ENCODE measurements at places on chromosomes 5 and 9. TPM values are rescaled to one million over a fixed set of nuclear protein-coding genes. Genes with fewer than 3 reads are reported as not detected.

GRCh38 chr9:131330814-131331600, 41.5 kb downstream of the PLPP7 start:
- peak; percentile 45 for DNase-seq

GRCh38 chr5:60972231-60972630, 27.2 kb downstream of the NDUFAF2 start:
- no peak for DNase-seq

Gene DMRT3
- total RNA-seq: 0.40 TPM

- no peak for DNase-seq
These were observed 14.4 kb downstream of the HNRNPK start for GRCh38 chr9:83965350-83966208.

Gene GFI1B
- total RNA-seq: not detected

- DNase-seq: no peak
These were observed 133.4 kb downstream of the UGCG start for GRCh38 chr9:112029921-112030444.

DNA sequence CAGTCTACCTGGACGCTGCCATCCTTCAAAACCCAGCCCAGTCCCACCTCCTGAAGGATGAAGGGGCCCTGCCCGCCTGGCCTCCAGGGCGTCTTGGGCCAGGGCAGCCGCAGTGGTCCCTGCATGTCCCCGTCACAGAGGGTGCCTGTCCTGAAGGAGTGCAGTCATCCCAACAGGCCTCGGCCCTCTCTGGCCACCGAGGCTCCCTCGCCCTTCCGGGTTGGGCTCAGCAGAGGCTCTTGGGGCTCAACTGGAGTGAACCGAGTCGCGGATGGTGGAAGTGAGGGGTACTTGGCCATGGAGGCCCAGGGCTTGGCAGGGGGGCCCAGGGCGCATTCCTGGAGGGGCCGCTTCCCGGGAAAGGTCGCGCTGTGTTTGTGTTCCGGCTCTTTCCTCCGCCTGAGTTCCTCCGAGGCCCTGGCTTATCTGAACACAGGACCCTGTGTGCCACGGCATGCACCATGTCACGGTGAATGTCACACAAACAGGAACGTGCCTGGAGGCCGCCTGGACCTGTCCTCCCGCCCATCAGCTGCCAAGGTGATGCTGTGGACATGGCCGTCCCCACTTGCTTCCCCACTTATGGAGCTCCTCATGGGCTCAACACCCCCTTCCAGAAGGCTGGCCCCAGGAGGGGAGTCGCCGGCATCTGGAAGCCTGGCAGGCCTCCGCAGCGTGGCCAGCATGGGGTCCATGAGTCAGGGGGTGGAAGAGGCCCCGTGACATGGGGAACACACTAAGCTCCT, 25.7 kb upstream of the OBP2B start:
- no peak for DNase-seq

DNA sequence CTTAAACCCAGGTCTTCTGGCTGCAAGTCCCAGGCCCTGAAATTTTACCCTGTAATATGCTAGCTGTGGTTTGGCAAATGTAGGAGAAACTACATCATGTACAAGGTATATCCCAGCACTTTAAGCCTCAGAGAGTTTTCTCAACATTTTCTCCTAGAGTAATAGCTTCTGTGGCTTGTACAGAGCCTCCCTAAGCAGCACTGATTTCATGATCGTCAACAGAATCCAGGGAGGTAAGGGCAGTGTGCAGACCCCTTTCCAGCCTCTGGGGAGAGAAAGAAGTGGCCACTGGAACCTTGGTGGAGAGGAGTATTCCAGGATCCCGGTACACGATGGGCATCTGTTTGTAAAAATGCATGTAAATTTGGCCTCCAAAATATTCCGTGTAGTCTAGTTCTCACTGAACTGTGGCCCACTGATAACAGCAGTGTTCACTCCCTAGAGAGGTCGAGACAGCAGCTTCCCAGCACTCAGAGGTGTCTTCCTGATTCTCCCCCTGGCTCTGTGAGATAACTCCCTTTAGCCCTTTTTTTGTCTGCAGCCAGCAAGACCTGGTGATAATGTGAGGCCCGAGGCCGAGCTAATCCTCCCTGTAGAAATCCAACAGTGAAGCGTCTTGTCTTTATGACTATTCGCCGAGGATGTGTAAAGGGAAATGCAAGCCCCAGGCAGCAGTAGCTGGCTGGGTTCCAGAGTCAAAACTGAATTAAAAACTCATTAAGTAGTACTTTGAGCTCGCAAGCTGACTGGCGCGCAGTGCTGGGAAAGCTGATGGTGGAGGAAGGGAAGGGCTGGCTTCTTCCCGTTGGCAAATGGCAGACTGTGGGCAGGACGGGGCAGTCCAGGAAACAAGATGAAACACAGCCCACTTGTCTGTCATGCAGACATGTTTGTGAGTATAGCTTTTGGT, 59.0 kb downstream of the MAP1B start:
- peak; percentile 74 for DNase-seq

GRCh38 chr9:91191411-91192380, 170.0 kb downstream of the AUH start:
- DNase-seq: no peak

DNA sequence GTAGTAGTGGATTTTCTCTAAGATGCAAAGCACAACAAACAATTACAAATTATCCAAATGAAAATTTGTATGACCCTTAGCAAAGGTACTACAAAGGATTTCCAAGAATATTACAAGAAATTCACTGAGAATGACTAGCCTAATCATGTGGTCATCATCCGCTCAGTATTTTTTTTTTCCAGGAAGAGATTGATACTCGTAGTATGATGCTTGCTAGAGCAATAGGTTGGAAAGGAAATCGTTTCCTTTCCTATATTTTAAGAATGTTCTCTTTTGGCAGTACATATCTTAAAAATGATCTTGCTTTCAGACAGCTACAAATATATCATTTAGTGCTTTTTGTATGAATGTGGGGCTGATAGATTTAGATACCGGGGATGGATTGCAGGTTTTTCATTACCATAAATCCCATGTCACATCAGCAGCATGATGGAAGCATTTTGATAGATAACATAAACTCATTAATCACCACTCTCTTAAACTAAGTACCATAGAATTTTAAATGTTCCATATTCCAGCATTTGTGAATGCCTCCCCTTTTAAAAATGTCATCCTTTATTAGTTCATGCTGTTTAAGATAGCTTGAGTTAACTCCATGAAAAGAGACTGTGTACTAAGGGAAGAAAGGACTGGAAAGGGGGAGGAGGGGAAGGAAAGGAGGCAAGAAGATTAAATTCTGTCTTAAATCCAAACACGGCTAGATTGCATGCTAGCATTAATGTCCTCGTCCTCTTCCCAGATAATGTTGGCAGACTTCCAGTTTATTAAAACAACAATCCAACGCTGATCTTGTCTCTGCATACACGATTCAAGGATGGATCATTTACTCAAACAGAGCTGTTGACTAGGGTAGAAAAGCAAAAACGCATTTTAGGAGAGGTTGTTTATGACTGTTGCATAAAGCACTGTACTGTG, 311.7 kb upstream of the ZNF608 start:
- DNase-seq: no peak

GRCh38 chr9:128394379-128395168, 23.4 kb downstream of the URM1 start:
- DNase-seq: no peak

DNA sequence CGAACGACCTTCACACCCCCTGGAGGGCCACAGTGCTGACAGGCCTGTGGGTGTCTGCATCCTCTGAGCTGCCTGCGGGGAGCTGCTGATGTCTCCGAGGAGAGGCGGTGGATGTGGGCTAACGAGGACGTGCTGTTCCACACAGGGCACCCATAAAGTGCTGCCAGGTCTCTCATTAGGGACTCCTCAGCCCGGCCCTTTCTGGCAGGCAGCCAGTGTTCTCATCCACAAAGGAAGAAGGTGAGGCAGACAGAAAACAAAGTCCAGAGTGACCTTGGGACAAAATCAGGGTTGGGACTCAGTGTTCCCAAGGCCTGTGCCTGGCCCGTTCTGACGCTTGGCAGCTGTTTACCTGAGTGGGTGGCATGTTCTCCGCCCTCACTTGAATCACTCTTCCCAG, 29.3 kb downstream of the CARTPT start:
- DNase-seq: no peak

DNA sequence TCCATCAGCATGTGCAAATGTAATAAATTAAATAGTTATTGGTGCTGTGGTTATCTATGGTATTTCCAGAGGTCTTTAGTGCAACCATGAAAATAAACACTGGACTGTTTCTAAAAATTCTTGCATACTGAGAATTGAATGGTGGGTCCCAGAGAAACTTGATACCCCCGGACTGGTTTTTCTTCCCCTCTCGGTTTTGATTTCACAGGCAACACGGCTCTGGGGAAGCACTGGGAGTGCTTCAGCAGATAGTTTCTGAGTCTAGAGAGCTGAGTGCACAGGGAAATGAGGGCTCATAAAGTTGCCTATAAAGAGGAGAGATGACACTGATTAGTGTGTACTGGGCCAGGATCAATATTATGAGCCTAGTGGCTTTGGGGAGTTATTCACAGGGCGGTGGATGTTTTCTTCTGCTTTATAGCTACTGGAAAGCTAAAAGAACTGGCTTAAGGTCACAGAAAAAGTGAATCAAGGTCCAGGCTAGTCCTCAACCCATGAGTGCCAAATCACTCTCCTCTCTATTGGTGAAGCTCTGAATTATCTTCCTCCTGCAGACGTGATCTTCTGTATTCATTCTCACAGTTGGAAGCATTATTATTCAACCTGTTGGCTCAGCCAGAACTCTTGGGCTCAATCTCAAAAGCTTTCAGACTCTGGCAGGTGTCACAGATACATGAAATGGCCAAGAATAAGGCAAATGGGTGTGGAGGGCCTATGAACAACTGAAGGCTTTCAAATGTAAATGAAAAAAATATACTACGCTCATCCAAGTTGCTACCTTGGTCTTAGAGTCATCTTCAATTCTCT, 170.2 kb upstream of the HMHB1 start:
- DNase-seq: no peak

Gene ZNF483
- 20.1 TPM for total RNA-seq

Gene GPRIN1
- 0.53 TPM for total RNA-seq

DNA sequence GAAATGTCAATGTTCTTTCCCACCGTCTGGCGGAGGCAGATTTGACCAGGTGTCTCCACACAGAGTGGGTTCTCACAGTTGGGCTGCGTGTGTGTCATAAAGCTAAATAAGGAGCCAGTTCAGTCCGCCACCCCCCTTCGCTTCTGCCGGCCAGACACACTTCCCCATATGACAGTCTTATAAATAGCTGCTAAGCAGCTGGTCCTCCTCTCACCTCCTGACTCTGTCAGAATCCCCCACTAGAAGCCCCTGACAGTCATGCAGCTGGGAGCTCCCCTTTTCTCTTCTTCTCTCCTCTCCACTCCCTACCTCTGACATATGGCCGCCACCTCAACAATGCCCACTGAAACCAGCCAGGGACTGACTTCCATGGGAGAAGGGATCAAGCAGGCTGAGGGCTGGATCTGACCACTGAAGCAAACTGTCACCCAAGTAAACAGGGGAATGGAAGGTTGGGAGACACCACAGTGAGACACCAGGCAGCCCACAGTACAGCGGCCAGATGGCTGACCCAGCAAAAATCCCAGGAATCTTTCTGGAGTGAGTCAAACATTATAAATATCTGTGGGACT, 141.9 kb upstream of the EFNA5 start:
- no peak for DNase-seq

DNA sequence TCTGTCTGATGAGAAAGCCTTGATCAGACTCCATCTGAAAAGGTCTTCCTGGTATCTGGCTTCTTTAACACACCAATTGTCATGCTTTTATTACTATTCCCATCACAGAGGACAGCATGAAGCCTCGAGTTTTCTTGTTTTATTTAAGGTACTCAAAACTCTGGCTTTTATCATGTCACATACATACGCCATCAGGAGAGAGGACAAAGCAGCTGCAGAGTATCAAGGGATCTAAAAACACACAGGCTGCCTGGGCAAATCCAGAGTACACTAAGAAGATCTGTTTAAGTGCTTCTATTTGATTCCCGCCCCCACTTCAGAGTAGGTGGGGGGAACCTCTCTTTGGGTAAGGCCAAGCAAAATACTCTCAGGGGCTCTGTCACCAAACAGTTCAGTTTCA, 277.2 kb downstream of the SPOCK1 start:
- DNase-seq: no peak

- no peak for DNase-seq
These were observed 1339.3 kb upstream of the C9orf72 start for GRCh38 chr9:28912621-28913020.

Gene GABRA6
- not detected for total RNA-seq

DNA sequence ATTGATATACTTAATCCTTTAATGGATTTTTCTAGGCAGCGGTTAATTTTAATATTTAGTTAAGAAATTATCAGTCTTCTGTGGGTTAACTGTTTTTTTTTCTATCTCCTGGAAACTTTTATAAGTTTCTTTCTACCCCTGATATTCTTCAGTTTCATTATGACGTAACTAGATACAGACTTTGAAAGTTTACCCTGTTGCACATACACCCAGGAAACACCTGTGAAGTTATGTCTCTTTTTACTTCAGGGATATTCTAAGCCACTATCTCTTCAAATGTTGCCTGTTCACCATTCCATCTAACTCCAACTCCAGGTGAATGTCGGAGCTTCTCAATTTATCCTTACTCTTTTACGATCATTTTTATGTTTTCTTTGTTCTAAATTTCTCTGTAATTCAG, 329.0 kb downstream of the ICE1 start:
- DNase-seq: no peak

Gene MOB3B
- 14.9 TPM for total RNA-seq

Gene SUSD3
- total RNA-seq: 6.6 TPM

- DNase-seq: no peak
These were observed 123.0 kb downstream of the EGFLAM start for GRCh38 chr5:38381361-38381760.

DNA sequence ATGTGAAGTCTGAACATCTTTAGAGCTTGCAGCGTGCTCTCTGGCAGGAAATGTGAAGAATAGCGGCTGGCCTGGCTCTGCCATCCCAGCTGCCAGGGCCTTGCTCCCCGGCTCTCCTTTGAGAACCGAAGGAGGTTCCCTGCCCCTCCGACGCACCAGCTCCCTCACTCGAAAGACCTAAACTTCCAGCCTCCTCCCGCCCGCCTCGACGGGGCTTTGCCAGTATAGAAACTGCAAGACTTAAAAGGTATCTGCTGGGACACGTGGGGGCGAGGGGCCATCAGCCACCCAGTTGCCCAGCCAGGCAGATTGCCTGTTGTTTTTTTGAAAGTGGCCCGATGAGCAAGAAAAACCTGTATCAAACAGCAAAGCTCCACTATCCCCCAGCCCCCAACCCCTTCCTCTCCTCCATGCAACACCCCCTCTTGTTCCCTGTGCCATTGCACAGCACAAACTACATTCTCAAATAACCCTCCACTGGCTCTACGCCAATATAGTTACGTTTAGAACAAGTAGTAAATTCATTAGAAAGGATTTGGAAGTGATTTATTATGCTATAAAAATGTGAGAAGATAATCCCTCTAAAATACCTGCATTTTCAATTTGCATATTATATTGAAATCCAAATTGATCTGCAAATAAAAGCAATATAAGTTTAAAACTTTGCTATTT, 331.9 kb downstream of the MED10 start:
- no peak for DNase-seq

Gene IL3
- total RNA-seq: not detected
